Stimulated activated CD4-positive, alpha-beta T cell treated with anti-CD3 and anti-CD28 coated beads, TNF-alpha, amount 100 ng/mL, for 4 hours (primary cell): ENCODE measurements at places on chromosomes 4 and X.

- no peak for DNase-seq
Observed at GRCh38 chr4:176478076-176478475, 158.3 kb downstream of the SPCS3 start.

DNA sequence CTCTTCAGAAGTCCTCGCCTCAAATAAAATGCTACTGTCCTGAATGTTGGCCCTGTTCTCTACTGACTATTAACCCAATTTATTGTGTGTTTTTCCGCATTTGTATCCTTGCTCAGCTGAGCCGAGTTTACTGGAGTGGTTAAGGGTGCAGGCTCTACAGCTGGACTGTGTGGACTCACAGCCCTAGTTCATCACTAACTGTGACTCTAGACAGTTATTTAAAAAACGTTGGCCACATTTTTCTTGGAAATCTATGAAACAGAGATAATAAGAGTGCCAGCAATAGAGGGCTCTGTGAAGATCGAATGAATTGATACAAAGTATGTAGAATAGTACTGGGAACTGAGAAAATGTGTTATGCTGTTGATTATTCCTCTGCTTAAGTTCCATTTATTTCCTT, 2.9 kb upstream of the GUF1 start:
- DNase-seq: no peak

GRCh38 chr4:7727749-7728148, 211.9 kb downstream of the AFAP1 start:
- DNase-seq: no peak

GRCh38 chr4:22237155-22237751, 278.6 kb downstream of the ADGRA3 start:
- peak; percentile 13 for DNase-seq

- no peak for DNase-seq
Observed at GRCh38 chr4:158327525-158327924, 117.2 kb downstream of the TMEM144 start.

GRCh38 chrX:40174001-40174853, 76.5 kb upstream of the BCOR start:
- DNase-seq: peak; percentile 51

- no peak for DNase-seq
Observed at GRCh38 chr4:169484485-169484884, 127.9 kb downstream of the NEK1 start.

DNA sequence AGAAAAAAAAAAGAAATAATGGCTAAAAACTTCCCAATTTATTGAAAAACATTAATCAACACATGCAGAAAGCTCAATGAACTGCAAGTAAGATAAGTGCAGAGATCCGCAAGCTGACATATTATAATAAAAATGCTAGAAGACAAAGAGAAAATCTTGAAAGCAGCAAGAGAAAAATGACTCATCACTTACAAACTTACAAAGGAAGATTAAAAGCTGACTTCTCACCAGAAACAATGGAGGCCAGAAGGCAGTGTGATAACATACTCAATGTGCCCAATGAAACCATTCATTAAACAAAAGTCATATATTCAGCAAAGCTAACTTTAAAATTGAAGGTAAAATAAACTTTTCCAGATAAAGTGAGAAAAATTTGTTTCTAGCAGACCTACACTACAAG, 7.3 kb upstream of the BRWD3 start:
- DNase-seq: no peak

- no peak for DNase-seq
Observed at GRCh38 chrX:155962906-155963305, 34.6 kb upstream of the IL9R start.

- DNase-seq: no peak
Observed at GRCh38 chr4:169665046-169665737, 44.8 kb downstream of the CLCN3 start.

DNA sequence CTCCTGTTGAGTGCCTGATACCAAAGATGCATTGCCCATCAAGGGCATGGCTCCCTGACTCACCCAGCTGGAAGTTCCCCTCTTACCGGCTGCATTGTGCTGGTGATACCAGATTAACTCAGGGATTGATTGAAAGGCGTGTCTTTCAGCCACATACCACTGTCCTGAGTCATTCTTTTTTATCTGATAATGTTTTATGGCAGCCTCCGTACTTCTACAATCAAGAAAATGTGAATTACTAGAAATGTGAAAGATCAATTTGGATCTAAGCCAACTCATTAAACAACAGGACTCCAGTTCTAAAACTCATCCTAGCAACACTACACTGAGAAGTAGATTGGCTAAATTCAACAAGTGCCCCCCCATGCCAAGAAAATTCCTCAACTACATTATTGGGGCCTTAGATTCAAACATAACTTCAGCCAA, 40.0 kb downstream of the TXK start:
- DNase-seq: no peak

DNA sequence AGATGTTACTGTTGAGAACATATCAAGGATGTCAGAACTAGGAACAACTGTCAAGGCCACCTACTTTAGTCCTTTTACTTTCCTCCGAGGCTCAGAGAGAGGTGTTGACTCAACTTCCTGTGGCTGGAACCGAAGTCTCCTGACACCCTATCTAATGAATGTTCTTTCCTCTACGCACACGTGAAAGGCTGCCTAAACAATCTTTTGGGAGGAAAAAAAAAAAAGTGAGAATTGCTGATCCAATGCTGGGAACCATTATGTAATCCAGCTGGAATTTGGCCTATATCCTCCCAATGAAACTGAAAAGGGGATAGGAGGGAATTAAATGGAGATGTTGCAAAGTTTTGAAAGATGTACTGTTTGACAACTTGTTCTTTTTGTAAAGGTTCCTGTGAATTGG, 8.3 kb upstream of the MAP7D3 start:
- no peak for DNase-seq

- DNase-seq: no peak
Observed at GRCh38 chr4:156594624-156595023, 377.0 kb downstream of the PDGFC start.

- DNase-seq: no peak
Observed at GRCh38 chr4:101954975-101955678, 164.6 kb downstream of the BANK1 start.

GRCh38 chr4:120549011-120549570, 373.4 kb downstream of the PRDM5 start:
- DNase-seq: no peak

- no peak for DNase-seq
Observed at GRCh38 chr4:150970685-150971151, 44.4 kb downstream of the LRBA start.

- no peak for DNase-seq
Observed at GRCh38 chr4:88130544-88131305, 27.7 kb downstream of the ABCG2 start.

DNA sequence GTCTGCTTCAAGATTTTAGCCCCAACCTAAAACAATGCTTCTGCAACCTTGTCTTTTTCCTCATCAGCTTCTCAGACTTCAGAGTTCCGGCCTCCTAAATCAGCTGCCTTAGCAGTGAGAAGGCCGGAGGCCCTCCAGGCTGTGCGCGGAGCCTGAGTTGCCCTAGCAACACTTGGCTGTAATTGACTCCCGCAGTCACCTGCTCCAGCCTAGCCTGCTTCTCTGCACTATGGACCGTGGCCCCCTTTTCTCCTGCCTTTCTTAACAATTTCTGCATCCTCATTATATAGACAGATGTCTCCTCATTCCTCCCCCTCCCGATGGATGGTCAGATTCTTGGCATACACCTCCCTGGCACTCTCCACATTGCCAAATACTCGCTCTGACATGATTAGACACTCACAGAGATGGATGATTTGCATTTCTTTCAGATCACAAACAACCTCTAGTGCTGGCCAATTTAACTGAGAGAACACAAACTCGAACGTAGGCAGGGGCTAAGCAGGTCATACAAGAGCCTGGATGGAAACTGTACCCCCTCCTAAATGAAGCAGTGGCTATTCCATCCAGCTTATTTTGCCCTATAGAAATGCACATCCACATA, 9.5 kb upstream of the HUWE1 start:
- no peak for DNase-seq

- no peak for DNase-seq
Observed at GRCh38 chr4:123856689-123857545, 460.3 kb downstream of the SPRY1 start.

DNA sequence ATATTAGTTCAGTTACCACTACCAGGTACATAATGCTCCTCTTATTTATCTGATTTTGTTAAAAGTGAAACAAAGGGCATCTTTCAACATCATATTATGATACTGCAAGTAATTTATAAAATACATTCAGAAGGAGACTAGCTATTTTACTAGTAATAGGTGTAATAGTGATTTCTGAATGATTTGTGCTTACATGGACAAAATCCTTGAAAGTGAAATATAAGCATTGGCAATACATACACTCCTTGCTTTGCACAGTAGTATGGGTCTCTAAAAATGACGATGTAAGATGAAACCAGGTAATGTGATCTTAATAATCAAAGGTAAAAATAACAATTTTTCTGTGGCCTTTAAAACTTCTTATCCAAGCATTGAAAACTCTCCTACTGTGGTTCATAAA, 17.5 kb downstream of the MTHFD2L start:
- no peak for DNase-seq

GRCh38 chrX:53251307-53251706, 26.3 kb upstream of the KDM5C start:
- DNase-seq: no peak

DNA sequence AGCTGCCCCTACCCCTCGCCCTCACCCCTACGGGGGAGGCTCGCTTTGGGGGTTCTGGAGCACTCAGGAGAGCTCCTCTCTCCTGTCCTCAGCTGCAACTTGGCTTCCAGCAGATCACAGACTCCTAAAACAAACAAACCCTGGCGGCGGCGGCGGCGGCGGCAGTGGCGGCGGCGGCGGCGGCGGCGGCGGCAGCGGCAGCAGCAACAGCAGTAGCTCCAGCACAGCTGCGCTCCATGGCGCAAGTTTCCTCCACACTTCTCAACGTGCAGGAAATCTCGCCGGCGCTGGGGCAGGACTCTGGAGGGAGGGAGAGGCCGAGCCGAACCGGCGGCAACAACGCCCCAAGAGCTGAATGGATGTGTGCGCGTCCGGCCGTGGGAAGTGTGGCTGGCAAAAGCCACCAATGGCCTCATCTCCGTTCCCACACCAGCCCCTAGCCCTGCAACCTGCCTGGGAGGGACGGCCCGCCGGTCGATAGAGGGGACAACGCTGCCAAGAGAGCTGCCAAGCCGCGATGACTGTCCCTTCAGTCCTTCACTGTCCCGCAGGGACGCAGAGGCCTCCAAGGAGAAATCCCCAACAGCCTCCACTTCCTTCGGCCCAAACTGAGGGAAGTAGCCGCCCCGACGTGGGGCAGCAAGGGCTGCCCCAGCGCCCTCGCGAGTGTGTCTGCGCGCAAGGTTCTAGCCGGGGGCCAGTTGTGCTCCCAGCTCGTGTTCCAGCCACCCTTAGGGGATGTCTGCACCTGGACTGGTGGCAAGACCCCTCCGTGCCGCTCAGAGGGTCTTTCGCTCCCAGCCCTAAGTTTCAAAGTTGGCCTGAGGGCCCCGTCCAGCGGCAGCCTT, 775 bp downstream of the SHROOM4 start:
- DNase-seq: no peak
